DND-41 (cell line): ENCODE measurements at places on chromosomes 6 and 20.
A peak's percentile ranks its signal among the peaks of the same experiment; 100 is the strongest.

DNA sequence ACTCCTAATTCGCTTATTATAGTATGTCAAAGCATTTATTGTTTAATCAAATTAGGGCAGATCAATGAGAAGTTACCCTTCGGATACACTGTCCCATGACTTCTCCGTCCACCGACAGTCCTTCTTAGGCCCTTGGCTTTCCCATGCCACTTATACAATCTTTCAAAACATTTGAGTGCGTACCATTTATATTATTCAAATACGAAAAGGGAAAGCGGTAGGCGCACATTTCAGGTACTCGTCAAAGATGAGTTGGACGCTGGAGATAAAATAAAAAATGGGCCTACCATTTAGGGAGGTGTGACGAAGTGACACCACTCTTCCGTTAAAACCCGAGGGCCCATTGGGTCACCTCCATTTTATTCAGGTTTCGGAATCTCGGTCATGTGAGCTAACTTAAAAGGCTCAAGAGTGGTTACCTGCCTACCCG, 542 bp upstream of the AFG1L start:
- H3K4me1 ChIP-seq: peaks cover 28% of the 10 kb centered on the region
- DNase-seq: no peak
- peak overlapping the region; percentile 99 for H3K27ac ChIP-seq
- no peaks in the 10 kb centered on the region for H3K36me3 ChIP-seq

- no peaks in the 10 kb centered on the region for H3K36me3 ChIP-seq
- no peaks in the 10 kb centered on the region for H3K4me1 ChIP-seq
- no peak for DNase-seq
- no peaks in the 10 kb centered on the region for H3K27me3 ChIP-seq
- no peak overlapping the region for H3K4me3 ChIP-seq
These were observed 76.8 kb upstream of the OGFRL1 start for GRCh38 chr6:71211799-71212198.

- no peak overlapping the region for H3K27ac ChIP-seq
- no peaks in the 10 kb centered on the region for H3K27me3 ChIP-seq
- H3K36me3 ChIP-seq: no peaks in the 10 kb centered on the region
- H3K4me3 ChIP-seq: no peak overlapping the region
- no peaks in the 10 kb centered on the region for H3K4me1 ChIP-seq
These were observed 7.3 kb downstream of the ZC3H12D start for GRCh38 chr6:149477544-149477943.

DNA sequence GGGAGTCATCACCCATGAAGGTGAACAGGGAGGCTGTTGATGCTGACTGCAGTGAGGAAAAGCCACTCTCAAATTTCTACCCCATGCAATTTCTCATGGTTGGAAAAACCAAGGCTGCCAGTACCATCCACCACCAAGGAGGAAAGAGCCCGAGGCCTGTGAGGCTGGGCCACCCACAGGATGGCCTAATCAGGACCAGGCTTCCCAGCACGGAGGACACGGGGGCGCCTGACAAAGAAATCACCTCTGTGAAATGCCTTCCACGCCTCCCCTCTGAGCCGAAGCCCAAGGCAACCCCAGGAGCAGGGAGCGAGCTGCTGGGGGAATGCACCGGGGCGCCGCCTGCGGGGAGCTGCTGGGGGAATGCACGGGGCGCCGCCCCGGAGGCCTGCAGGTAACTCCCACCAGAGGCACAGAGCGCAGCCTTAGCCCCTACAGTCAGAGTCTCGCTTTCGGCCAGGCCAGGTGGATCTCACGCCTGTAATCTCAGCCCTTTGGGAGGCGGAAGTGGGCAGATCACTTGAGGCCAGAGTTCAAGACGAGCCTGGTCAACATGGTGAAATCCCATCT, 26.9 kb downstream of the FOXF2 start:
- no peaks in the 10 kb centered on the region for H3K36me3 ChIP-seq
- H3K4me1 ChIP-seq: no peaks in the 10 kb centered on the region
- no peak overlapping the region for H3K4me3 ChIP-seq
- no peak overlapping the region for H3K27ac ChIP-seq
- H3K27me3 ChIP-seq: no peaks in the 10 kb centered on the region
- no peak for DNase-seq

DNA sequence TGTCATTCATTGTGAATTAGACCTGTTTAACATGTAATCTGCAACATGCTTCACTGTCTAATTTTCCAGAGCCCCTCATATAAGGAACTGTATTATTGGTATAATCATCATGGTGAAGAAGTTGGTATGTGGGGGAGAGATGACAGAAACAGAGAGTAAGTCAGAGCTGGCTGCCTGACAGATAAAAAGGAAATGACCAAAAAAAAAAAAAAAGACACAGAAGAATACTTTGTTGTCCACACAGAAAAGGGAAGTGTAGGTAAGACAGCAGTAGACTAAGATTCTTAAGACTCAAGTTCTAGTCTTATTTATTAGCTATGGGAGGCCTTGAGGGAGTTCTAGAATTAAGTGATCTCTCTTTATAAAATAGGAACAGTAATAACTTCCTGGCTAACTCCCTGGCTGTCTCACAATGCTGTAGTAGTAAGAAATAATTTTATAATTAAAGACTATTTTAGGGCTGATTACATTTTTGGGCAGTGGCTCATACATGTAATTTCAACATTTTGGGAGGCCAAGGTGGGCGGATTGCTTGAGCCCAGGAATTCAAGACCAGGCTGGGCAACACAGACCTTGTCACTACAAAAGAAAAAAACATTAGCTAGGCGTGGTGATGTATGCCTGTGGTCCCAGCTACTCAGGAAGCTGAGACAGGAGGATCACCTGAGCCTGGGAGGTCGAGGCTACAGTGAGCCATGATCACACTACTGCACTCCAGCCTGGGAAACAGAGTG, 102.5 kb downstream of the PRL start:
- DNase-seq: no peak
- peaks cover 4% of the 10 kb centered on the region; the same call in 1 of the 2 replicates for H3K4me1 ChIP-seq
- no peaks in the 10 kb centered on the region for H3K27me3 ChIP-seq
- H3K36me3 ChIP-seq: peaks cover 10% of the 10 kb centered on the region; the same call in 1 of the 2 replicates
- no peak overlapping the region for H3K4me3 ChIP-seq

DNA sequence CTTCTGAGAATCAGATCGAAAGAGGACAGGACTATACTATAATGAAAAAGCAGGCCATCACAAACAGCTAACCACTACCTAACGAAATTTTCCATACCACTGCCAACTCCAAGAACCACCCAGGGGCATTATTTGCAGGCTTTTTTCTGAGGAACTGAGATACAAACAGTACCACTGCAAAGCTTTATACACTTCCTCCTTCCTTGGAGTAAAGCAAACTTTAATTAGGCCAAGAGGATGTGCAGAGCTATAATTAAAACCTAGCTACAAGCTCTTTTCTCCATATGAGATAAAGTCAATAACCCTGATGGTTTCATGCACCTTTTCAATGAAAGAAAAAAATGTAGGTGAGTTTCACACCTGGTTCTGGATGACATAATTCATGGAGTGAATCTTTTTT, 68.5 kb downstream of the ELOVL5 start:
- peaks cover 84% of the 10 kb centered on the region for H3K36me3 ChIP-seq
- H3K27me3 ChIP-seq: no peaks in the 10 kb centered on the region
- DNase-seq: no peak
- no peaks in the 10 kb centered on the region for H3K4me1 ChIP-seq

- H3K27me3 ChIP-seq: no peaks in the 10 kb centered on the region
- no peak overlapping the region for H3K27ac ChIP-seq
- DNase-seq: no peak
- no peaks in the 10 kb centered on the region for H3K36me3 ChIP-seq
- H3K4me3 ChIP-seq: no peak overlapping the region
These were observed 48.8 kb downstream of the PRL start for GRCh38 chr6:22247916-22248482.

GRCh38 chr6:92700411-92700810, 718.9 kb downstream of the EPHA7 start:
- H3K27me3 ChIP-seq: no peaks in the 10 kb centered on the region
- no peak for DNase-seq
- H3K27ac ChIP-seq: no peak overlapping the region
- no peak overlapping the region for H3K4me3 ChIP-seq

- no peaks in the 10 kb centered on the region for H3K36me3 ChIP-seq
- H3K4me3 ChIP-seq: no peak overlapping the region
- H3K27ac ChIP-seq: no peak overlapping the region
- no peak for DNase-seq
- peaks cover 3% of the 10 kb centered on the region for H3K27me3 ChIP-seq
These were observed 156.3 kb downstream of the FOXA2 start for GRCh38 chr20:22428051-22428450.
